Right renal pelvis (tissue), 4 donors: ENCODE measurements at places on chromosomes 4 and X. TPM values are rescaled to one million over a fixed set of nuclear protein-coding genes. Genes with fewer than 3 reads are reported as not detected.

DNA sequence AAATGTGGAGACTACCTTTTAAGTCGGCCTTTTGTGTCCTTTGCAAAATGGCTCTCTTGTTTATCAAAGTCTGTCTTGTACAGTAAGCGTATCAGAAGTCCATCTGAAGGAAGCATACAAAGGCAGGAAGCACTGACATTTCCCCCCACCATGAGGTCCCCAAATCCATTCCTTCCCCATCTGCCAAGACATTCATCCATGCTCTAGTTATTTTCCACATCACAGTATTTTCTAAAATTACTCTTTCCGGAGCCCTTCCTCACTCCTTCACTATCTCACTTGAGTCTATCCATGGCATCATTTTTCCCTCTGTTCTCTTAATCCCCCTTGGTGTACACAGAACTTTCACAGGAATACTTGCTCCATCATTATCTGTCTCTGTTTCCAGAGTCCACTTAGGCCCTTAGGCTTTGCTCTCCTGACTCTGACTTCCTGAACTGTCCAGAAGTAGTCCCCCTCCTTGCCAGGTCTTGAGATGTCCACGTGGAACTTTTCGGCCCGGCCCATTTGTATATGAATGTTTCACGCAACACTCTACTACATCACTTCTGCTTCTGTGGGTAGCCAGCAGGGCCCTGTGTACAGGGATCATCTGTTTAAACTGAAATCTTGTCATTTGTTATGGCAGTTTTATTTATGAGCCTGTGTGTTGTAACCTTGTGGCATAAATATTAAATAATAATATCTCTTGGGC lies 2.1 kb downstream of the SEL1L3 start:
- DNase-seq = no peak

- no peak for DNase-seq
Observed at GRCh38 chr4:126265888-126266287, 951.1 kb downstream of the FAT4 start.

DNA sequence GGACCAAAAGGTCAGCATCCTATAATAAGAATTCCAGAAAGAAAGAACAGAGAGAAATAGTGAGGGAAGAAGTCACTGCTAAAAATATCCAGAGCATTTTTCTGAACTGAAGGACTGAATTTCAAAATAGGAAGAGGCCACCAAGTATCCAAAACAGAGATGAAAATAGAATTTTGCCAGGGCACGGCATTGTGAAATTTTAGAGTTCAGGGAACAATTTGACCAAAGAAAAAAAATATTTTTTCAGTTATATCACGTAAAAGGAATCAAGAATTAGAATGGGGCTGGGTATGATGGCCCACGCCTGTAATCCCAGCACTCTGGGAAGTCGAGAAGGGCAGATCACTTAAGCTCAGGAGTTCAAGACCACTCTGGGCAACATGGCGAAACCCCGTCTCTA lies 65.4 kb downstream of the FGFBP1 start:
- no peak for DNase-seq

DNA sequence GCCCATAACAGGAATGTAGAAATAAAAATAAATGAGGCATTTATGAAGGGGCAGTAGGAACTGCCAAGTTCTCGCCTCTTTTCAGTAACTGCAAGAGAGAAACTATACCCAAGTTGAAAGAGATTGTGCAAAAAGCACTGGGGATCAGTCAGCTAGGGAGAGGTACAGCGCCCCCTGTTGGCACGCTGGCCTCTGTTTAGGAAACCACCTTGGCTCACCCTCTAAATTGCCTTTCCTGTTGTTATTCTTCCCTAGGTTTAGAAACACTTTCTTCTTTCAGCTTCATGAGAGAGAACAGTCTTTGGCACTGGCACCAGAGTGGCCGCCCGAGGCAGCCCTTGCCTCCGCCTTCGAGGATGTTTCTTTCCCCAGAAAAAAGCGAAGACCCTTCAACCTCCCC lies 348.5 kb downstream of the MID1IP1 start:
- no peak for DNase-seq

GRCh38 chr4:147093206-147093605 lies 147.5 kb upstream of the TTC29 start:
- no peak for DNase-seq

GRCh38 chr4:183790661-183791060 lies 114.4 kb upstream of the STOX2 start:
- no peak for DNase-seq

GRCh38 chr4:160386846-160387245 lies 1284.0 kb downstream of the RAPGEF2 start:
- no peak for DNase-seq

- DNase-seq = no peak
Observed at GRCh38 chr4:132564920-132565319, 584.2 kb upstream of the PCDH10 start.

- DNase-seq = no peak
Observed at GRCh38 chr4:5708449-5709206, at the start of gene EVC2. TSS of gene EVC2 (minus strand) at chr4:5708559. CDS start at chr4:5708513, 46 bp downstream.

DNA sequence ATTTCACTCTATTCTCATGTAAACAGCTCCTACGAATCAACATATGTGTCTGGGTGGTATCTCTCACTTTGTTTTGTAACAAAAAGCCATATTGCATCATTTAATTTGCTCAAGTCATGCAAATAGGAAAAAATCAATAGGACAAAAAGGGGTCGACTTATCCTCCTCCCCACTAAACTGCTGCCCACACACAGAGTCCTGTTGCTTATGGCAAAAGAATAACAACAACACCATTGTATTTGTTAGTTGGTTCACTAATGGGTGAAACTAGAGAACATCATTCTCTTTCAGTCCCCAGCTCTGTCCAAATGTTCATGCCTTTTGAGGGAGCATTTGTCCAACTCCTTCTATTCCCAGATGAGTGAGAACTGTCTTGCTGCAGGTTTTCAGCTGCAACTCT lies 2.1 kb downstream of the HHIP start:
- DNase-seq = no peak

DNA sequence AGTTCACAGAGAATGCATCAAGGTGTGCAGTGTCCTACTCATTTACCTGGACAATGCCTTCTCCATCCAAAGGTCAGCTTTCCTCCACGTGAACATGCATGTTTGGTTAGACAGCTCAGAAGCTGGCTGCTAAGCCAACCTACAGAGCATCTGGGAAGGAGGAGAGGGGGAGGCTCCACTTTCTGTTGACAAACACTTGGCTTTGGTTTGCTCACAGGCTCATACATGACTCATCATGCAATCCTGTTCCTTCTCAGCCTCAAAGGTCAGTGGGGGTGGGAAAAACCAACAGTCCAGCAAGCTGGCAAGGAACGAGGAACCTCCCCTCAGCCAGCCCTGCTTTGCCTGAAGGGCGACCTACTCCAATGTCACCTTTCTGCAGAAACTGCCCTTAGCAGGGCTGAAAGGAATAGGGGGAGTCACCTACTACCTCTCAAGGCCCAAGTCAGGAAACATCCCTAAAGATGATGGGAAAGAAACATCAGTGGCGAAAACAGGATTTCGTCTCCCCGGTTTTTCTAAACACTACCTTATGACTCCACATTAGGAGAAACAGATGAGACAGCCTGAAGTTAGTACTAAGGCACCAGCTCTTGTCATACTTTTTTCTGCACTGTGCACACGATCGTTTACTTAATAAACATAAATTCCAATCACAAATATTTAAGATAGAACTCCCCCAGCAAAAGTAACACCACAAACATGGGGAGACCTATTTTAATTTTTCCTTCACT lies 37.9 kb downstream of the RELL1 start:
- DNase-seq = peak; percentile 25

- no peak for DNase-seq
Observed at GRCh38 chr4:66558651-66559050, 888.4 kb upstream of the EPHA5 start.

- DNase-seq = no peak
Observed at GRCh38 chr4:134144337-134144736, 57.3 kb downstream of the PABPC4L start.

- DNase-seq = no peak
Observed at GRCh38 chrX:21744060-21744459, 13.9 kb downstream of the SMPX start.

DNA sequence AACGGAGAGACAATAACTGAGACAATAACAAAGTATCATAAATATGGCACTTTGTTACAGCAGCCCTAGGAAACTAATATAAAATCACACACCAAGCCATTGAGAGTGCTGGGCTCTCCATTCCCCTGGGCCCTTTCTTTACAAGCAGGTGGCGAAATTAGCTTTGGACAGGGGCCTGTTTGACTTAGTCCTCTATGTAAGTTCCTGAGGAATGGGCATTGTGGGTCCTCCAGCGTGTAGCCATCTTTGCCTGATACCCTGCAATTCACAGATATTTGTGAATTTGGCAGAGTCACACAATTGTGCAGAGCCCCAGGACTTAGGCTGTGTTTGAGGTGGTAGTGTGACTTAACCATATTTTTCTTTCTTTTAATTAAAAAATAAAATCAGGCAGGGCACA lies 67.6 kb downstream of the BCOR start:
- no peak for DNase-seq

- DNase-seq = no peak
Observed at GRCh38 chrX:133085785-133086184, 11.1 kb downstream of the USP26 start.

GRCh38 chr4:87260477-87260876 lies 40.1 kb upstream of the KLHL8 start:
- DNase-seq = no peak

- DNase-seq = no peak
Observed at GRCh38 chrX:48834383-48834709, 1.1 kb downstream of the PCSK1N start.

DNA sequence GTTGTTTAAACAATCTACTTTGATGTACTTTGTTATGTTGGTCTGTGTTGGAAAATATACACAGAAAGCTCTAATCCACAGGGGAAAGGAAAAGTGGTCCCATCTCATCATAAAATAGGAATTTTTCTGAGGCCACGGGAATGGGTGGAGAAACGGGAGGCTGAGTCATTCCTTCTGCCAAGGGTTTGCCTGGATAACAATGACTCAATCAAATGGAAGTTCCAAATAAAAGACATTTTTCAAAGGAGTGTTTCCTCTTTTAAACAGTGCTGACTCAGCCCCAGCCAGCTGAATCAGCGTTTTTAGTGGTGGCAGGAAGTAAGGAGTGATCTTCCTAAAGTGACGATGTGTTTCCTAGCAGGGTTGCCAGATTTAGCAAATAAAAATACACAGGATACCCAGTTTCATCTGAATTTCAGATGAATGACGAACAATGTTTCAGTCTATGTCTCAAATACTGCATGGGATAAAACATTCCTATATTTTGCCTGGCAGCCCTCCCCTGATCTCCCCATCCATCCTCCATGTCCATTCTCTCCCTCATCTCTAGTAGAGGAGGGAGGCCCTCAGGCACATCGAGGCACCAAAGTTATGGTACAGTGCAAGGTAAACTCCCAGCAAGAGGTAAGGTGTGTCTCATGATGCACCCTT lies 345.4 kb upstream of the GATB start:
- DNase-seq = no peak

- DNase-seq = no peak
Observed at GRCh38 chrX:34638116-34638515, 19.0 kb downstream of the TMEM47 start.

- DNase-seq = no peak
Observed at GRCh38 chr4:116598980-116599789, 486.2 kb downstream of the TRAM1L1 start.

GRCh38 chr4:114383721-114384120 lies 214.9 kb upstream of the UGT8 start:
- DNase-seq = no peak

- DNase-seq = no peak
Observed at GRCh38 chr4:46270986-46271596, 118.8 kb downstream of the GABRA2 start.

DNA sequence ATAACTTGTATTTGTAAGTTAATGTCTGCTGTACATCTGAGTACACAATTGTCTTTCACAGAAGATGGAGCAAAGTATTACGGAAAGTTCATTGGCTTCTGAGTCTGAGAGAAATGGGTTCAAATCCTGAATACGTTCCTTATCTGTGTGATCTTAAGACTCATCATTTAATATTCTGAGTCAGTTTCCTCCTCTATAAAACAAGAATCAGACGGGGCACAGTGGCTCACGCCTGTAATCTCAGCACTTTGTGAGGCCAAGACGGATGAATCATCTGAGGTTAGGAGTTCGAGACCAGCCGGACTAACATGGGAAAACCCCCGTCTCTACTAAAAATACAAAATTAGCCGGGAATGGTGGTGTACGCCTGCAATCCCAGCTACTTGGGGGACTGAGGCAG lies 57.8 kb downstream of the APBB2 start:
- DNase-seq = no peak

GRCh38 chr4:77217526-77217925 lies 60.5 kb downstream of the CCNG2 start:
- DNase-seq = no peak

GPR34 gene
- 6.8 TPM for polyA plus RNA-seq

PHEX gene
- 0.30 TPM for polyA plus RNA-seq

BEND2 gene
- 0.21 TPM for polyA plus RNA-seq

HS6ST2 gene
- polyA plus RNA-seq = 28.7 TPM

ING2 gene
- polyA plus RNA-seq = 24.5 TPM

CLCN4 gene
- 6.3 TPM for polyA plus RNA-seq

HTN1 gene
- polyA plus RNA-seq = not detected

TRAM1L1 gene
- polyA plus RNA-seq = 22.3 TPM

NHSL2 gene
- 9.8 TPM for polyA plus RNA-seq

TLR1 gene
- polyA plus RNA-seq = 3.9 TPM

UGT2B10 gene
- polyA plus RNA-seq = 0.40 TPM
